NCI-H1417 treated with DMSO at 0.1 percent for 48 hours (cell line): ENCODE measurements at places on chromosomes 3 and 15.

GRCh38 chr3:170976190-170976519 is 50.4 kb downstream of the SLC2A2 start:
- no peak for DNase-seq

- DNase-seq, result no peak
Observed at GRCh38 chr3:36709281-36709680, 55.1 kb downstream of the DCLK3 start.

- DNase-seq, result no peak
Observed at GRCh38 chr3:154862265-154862664, 217.9 kb upstream of the MME start.

GRCh38 chr3:37492468-37492867 is 318.1 kb upstream of the LRRFIP2 start:
- no peak for DNase-seq

DNA sequence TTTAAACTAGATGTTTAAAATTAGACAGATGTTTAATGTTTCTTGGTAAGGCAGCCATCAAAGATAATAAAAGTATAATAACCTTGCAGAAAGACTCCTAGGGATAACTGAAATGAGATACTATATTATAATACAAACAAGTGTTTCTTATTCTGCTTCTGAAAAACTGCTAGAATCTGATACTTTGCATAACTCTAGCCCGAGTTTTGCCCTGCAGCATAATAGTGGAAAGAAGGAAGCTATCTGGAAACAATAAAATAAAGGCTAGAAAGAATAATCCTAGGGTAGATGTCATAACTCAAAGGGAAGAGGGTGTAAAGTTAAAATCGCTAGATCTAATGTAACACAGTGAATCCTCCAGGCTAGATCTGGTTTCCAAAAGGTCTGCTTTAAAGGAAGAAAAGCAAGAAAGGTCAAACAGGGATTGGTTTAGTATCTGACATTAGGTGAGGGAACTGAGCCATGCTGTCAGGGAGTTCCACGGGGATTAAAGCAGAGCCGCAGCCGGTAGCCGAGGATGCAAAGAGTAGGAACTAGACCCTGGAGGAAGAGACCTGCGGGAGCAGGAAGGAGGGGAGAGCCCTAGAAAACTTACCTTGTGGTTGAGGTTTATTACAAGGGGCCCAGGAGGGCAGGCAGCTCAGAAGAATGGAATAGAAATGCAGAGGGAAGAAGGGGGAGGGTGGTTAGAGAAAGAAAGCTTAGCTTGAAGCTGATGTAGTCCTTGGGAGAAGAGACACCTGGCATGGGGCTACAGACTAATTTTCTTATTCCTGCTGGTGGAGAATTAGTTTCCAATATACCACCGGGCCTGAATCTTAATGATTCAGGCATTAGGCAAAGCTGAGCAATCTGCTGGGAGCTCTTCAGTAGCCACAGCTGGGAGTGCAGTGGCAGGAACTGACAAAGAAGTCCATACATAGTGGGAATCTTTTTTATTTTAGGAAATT is 46.1 kb upstream of the TUSC7 start:
- DNase-seq, result no peak
